ENCODE measurements at places on chromosomes 1 and 21.
A peak's percentile ranks its signal among the peaks of the same experiment; 100 is the strongest.

GRCh38 chr1:180123463-180123936 lies 31.2 kb upstream of the QSOX1 start:
- DNase-seq: no peak

GRCh38 chr1:157085421-157085820 lies 14.2 kb downstream of the ETV3L start:
- no peak for DNase-seq

- no peak for DNase-seq
Observed at GRCh38 chr21:33202464-33203363, 27.0 kb upstream of the IFNAR2 start.

DNA sequence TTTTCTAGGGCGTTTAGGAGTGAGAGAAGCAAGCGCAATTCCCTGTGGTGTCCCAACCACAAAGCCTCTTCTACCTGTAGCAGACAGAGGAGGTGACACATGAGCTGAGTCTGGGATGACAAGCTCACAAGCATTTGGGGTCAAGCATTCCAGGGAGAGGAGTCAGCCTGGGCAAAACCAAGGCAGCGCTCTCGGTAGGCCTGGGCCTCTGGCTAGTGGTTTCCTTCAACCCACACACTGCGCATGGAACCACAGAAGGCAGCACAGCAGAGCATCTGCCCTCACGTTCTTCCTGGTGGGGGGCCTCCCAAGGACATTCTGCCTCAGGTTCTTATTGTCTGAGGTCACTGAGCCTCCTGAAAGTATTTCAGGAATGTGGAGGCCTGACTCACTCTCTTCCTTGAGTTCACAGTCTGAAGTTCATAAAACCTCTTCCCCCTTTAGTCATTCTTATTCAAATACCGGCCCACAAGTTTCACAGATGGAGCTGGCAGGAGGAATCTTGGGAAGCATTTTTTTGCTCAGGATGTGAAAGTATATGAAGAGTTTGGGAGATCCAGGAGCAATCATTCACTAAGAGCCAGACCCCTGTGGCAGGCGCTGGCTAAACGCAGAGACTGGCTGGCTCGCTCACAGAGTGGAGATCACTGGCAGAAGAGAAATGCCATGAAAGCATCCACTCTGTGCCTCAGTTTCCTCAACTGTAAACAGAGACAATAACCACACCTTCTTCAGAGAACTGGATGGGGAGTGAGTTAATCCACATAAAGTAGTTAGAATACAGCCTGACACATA lies 26.8 kb downstream of the CCN1 start:
- no peak for DNase-seq

DNA sequence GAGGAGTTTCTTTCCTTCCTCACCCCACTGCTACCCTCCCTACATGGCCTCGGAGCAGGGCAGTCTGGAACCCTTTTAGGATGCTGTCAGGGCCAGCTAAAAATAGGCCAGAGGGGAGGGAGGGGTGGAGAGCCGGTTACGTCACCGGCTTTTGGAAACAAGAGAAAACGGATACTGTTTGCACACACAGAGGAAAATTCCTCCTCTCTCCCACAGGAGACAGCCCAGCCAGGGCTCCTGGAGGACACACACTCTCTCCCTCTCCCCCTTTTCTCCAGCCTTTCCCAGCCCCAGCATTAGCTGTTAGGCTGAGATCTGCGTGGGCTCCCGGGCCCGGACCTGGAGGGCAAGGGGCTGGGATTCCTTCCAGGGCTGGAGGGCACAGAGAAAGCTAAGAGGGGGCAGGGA lies 20.0 kb upstream of the ALDH4A1 start:
- peak; percentile 77 for DNase-seq

- no peak for DNase-seq
Observed at GRCh38 chr1:19464696-19465095, 20.6 kb downstream of the CAPZB start.

Data from glutamatergic neuron (in vitro differentiated cells).